ENCODE measurements at places on chromosomes 4 and X.

GRCh38 chr4:39014028-39014427 is 18.2 kb downstream of the TMEM156 start:
- no peak for DNase-seq

- DNase-seq = no peak
These were observed 1.5 kb upstream of the PAPSS1 start for GRCh38 chr4:107721436-107722100.

GRCh38 chrX:18291006-18291545 is 63.4 kb downstream of the SCML2 start:
- DNase-seq = peak; percentile 34

DNA sequence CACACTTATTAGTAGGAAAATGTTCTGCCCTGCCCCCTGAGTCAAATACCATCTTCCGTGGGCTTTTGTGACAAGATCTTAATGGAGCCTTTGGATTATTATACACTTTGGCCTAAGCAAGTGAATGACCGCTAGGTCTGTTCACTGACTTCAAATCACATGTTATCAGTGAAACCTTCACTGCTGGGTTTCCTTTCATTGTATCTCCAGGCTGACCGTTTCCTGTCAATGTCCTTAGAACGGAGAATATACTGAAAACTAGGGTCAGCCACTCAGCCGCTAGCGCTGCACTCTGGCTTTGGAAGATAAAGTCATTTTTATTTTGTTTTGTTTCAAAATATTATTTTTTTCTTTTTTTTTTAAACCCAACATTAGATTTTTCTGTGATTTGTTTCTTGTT is 107.0 kb upstream of the TLL1 start:
- DNase-seq = no peak

GRCh38 chrX:107452581-107452980 is 3.1 kb downstream of the FRMPD3 start:
- DNase-seq = no peak

DNA sequence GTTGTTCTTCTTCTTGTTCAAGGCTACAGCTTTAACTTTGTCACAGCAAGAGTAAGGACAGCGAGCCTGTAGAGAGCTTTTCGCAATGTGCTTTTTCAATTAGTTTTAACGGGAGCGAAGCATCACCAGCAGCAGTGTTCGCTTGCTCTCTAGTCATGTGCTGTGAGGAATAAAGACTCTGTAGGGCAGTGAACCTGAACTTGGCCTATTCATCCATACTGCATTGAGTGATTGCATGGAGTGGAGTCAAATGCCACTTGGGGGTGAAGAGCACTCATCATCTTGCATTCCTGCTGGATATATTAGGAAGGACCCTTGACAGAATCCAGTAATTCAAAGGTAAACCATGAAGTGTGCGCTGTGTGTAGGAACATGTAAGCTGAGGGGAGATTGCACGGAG is 240.0 kb downstream of the FRMPD4 start:
- DNase-seq = no peak

- DNase-seq = peak; percentile 6
These were observed 371.6 kb downstream of the INPP4B start for GRCh38 chr4:142474398-142475087.

DNA sequence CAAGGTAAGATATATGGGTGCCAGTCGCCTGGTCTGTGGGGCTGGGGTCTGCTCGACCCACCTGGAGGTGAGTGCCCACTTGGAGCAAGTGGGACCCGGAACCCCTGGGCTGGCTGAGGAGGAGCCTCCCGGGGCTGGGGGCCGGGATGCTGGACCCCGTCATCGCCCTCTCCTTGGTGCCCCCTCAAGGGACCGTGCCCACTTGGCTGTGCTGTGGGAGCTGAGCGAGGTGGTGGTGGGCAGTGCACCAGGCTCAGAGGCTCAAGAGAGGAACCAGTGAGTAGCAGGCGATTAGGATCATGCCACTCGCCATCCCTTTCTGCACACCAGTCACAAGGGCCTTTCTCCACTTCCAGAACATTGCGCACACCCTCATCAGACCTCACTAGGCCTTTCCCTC is 203.8 kb upstream of the PSAPL1 start:
- no peak for DNase-seq

DNA sequence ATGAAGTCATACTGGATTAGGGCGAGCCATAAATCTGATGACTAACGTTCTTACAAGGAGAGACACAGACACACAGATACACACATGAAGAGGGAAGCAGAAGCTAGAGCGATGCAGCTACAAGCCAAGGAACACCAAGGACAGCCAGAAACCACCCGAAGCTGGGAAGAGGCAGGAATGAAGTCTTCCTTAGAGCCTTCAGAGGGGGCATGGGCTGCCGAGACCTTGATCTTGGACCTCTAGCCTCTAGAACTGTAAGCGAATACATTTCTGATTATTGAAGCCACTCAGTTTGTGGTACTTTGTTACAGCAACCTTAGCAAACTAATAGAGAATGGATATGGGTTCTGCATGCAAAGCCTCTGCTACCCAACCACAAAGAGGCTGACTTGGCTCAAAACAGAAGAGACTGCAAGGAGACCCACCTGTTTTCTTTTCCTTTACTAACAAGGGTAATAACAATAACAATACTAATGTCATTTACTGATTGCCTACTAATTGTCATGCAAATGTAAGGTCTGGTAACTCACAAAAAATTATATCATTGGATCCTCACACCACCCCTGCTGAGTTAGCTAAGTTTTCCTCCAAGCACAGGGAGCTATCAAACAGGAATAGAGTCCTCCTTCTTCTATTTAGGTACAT is 10.1 kb upstream of the LDB2 start:
- no peak for DNase-seq

DNA sequence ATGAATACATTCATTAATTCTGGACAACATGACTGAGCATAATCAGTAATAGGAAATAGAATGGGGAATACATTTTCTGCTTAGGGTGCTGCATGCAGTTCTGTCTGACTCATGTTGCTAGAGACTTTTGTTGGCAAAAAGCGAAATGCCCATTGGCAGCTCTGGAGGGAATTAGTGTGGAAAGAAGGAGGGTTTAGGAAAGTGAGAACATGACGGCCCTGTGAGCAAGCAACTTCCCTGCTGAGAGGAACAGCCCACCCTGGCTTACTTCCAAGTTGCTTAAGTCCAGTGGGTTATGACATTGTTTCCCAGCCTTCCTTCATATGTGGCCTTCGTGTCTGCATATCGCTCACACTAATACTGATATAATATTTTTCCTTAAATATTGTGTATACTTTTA is 13.8 kb downstream of the MAD2L1 start:
- peak; percentile 99 for DNase-seq

DNA sequence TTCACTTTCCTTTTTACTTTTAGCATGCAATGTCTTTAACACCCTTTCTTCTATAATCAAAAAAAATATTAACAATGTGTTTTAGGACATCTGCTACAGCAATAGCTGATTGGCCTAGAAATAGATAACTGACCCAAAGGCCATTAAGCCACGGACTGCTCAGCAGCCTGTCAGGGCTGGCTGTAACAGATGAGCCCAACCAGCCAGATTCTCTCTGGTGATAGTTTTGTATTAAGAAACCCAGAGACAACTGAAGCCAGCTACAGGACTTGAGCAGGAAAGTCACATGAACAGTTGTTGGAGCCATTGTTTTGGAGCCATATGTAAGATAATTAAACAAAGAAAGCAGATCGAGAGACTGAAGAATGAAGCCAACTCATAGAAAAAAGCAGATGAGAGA is 80.3 kb downstream of the DDIT4L start:
- no peak for DNase-seq

GRCh38 chrX:149185087-149185486 is 320.0 kb downstream of the IDS start:
- no peak for DNase-seq

- DNase-seq = no peak
These were observed 3.5 kb downstream of the JAKMIP1 start for GRCh38 chr4:6196871-6197270.

GRCh38 chr4:17064959-17065358 is 166.5 kb upstream of the LDB2 start:
- no peak for DNase-seq

GRCh38 chr4:13921805-13922204 is 294.3 kb upstream of the BOD1L1 start:
- no peak for DNase-seq

DNA sequence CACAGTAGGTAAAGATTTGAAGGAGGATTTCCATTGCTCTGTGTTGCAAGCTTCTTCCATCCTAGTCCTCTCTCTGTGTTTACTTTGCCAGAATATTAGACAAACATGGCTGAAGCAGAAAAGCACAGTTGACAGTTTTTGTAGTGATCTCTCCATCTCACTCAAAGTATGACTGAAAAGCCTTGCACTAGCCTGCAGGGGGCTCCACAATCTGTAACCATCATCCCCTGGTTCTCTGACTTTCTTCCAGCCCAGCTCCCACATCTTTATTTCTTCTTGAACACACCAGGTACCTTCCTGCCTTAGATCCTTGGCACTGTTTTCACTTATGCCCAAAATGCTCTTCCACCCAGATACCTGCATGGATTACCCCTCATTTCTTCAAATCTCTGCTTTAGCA is 34.1 kb upstream of the HHIP start:
- no peak for DNase-seq

GRCh38 chr4:157271166-157271869 is 50.8 kb downstream of the GRIA2 start:
- DNase-seq = no peak

GRCh38 chr4:184729946-184730345 is 4.0 kb downstream of the CENPU start:
- DNase-seq = no peak

DNA sequence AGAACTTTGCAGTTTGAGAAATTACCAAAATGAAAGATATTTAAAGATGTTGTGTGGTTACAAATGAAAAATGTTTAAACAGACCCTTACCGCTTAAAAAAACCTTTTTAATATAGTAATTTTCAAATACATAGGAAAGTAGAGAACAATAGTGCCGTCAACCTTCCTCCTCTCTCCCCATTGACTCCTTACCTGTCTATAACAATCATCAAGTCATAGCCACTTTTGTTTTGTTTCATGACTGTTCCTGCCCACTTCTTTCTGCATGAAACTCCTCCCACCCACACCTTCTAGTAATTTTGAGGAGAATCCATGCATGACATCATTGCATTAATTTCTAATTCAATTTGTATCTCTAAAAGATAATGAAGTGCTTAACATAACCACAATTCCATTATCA is 76.5 kb upstream of the ATP8A1 start:
- no peak for DNase-seq

DNA sequence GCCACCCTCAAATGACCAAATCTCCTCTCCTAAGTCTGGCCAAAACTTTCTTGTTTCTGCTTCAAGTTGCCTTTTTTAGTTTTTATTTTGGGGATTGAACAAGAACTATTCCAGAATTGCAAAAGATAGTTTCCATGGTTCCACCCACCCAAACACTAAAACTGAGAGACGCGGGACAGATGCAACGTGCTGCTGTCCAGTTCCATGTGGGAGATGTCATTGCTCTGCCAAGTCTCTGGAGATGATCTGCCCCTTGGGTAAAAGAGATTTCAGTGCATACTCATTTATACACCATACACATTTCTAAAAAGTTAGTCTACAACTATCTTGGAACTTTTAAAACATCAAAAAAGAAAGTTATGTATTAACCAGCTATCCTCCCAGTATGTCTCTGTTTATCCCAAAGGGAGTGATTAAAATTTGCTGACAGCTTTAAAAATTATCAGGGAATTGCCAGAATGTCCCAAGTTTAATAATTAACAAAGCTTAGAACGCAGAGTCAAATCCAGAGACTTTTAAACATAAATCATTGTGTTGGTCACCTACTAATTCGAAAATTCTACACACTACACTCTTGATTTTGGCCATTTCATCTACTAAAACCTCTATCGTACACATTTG is 3.2 kb downstream of the MAOB start:
- no peak for DNase-seq

DNA sequence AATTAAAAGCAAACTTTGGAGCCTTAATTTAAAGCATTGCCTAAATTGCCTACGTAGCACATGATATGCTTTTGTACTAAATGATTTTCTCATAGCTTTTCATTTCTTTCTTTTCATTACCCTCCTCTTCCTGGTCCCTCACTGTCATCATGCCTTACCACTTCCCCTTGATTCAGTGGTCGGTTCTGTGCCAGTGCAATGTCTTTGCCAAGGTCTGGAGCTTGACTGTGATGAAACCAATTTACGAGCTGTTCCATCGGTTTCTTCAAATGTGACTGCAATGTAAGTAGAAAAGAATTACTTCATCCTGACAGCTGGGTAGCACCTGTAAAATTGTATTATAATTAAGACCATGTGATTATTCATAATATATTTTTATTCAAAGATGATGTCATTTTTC is 72.5 kb downstream of the C4orf46 start:
- DNase-seq = no peak

GRCh38 chr4:138685316-138685715 is 330.3 kb upstream of the NOCT start:
- no peak for DNase-seq

DNA sequence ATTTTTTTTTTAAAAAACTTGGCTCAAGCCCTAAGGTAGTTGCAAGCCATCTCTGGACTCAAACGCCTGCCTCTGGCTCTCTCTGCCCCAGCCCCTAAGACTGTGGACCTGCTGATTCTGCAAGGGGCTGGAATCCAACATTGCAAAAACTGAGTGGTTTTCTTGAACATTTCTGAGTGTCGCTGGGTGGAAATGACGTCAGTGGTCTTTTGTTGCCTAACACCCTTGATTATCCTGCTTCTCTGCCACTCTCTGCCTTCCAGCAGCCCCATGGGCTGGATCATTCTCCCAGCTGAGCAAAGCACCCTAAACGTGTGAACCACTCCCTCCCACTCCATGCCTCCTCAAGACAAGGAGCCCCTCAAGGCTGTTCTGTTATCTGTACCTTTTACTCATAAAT is 16.6 kb downstream of the BST1 start:
- no peak for DNase-seq

GRCh38 chr4:188030401-188030800 is 34.8 kb downstream of the ZFP42 start:
- no peak for DNase-seq

GRCh38 chr4:153485860-153486259 is 19.7 kb downstream of the TMEM131L start:
- DNase-seq = no peak

DNA sequence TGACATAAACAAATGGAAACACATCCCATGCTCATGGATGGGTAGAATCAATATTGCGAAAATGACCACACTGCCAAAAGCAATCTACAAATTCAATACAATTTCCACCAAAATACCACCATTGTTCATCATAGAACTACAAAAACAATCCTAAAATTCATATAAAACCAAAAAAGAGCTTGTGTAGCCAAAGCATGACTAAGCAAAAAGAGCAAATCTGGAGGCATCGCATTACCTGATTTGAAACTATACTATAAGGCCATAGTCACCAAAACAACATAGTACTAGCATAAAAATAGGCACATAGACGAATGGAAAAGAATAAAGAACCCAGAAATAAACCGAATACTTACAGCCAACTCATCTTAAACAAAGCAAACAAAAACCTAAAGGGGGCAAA is 342.8 kb upstream of the AGA start:
- DNase-seq = no peak

All from skeletal muscle cell (primary cell).